ENCODE measurements at places on chromosomes 3 and 15.
A peak's percentile ranks its signal among the peaks of the same experiment; 100 is the strongest.

DNA sequence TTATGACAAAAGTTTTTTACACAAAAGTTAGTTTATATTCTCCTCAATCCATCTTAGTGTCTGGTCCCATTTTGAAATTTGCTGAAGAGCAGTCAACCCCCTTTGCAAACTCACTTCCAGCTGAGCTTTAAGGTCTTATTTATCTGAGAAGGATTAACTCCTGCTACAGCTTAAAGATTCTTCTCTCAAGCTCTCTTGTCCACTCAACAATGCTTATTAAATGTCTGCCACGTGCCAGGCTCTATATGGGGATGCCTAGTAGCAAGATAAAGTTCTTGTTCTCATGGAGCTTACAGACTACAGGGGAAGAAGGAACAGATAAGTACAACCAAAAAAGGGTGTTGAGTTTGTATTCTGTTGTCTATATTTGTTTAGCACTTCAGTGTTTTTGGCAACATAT, 18.7 kb downstream of the TMPRSS7 start:
- DNase-seq = no peak

- no peak for DNase-seq
Measured at GRCh38 chr3:79761441-79761840, 6.4 kb downstream of the ROBO1 start.

- DNase-seq = no peak
Measured at GRCh38 chr3:67033079-67033478, 35.0 kb downstream of the KBTBD8 start.

- DNase-seq = peak; percentile 93
Measured at GRCh38 chr3:64163755-64164148, 61.5 kb downstream of the PRICKLE2 start.

DNA sequence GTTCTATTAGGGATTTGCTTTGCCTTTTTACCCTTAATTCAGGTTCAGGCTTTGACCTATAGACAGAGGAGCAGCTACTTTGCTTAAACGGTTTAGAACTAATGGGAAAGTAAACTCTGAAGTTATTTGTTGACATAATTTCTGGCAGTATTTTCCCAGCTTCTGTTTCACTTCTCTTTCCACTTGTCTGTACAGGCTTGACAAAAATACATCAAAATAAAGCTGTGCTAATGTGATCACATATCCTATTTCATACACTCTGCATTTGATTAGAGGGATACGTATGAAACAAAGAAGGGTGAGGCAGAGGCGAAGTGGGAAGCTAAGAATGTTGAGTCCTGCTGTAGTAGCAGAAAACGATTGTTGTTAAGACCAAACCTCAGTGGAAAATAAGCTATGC, 389.1 kb upstream of the RARB start:
- no peak for DNase-seq

- no peak for DNase-seq
Measured at GRCh38 chr3:183307749-183308148, 54.7 kb downstream of the B3GNT5 start.

DNA sequence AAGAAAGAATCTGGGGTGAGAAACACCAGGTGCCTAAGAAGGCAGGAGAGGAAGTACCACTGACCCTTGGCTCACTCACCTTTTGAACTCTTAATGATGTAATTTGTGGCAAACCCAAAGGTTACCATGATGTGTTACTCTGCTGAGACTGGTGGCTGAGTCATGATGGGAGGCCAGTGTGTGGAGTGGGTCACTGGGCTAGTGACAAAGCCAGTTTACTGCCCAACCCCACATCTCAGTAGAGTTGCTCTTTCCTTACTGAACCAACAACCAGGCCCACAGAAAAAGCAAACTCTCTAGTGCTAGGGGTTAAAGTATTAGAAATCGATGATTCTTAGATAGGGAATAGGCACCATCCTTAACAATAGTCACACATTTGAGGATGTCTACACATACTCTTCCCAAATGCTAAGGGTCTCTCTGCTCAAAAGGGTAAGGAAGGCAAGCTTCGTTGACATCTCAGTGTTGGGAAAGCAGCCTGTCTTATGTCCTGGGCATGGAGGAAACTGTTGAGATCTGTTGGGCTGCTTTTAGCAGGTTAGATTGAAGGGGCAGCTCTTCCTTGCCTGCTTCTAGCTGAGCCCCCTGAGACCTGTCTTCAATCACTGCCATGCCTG, 3.1 kb downstream of the RBP2 start:
- no peak for DNase-seq

- no peak for DNase-seq
Measured at GRCh38 chr15:95409211-95409610, 921.3 kb upstream of the NR2F2 start.

DNA sequence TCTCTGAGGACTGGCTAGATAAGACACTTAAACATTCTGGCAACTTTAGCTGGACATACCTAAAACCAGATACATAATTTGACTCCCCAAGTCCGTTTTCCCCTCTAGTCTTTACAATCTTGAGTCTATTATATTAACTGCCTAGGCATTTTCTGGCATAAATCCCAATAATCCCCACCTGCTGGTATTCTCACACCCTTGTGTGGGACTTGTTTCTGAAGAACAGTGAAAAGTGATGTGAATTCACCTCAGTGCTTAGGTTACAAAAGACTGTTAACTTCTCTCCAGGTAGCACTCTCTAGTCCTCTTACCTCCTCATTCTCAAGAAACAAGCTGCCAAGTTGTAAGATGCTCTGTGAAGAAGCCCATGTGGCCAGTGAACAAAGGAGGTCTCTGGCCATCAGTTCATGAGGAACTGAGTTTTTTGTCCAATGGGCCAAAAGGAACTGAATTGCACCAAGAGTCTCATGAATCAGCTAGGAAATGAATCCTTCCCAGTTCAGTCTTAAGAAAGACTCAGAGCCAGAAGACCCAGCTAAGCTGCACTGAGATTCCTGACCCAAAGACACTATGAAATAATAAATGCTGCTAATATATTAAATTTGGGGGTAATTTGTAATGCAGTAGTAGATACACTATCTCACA, 4.1 kb downstream of the OSBPL11 start:
- DNase-seq = no peak

- no peak for DNase-seq
Measured at GRCh38 chr15:88994286-88994685, 81.1 kb upstream of the MFGE8 start.

GRCh38 chr3:30140356-30141075, 465.9 kb upstream of the TGFBR2 start:
- no peak for DNase-seq

- DNase-seq = no peak
Measured at GRCh38 chr15:39860200-39860599, 59.9 kb downstream of the GPR176 start.

DNA sequence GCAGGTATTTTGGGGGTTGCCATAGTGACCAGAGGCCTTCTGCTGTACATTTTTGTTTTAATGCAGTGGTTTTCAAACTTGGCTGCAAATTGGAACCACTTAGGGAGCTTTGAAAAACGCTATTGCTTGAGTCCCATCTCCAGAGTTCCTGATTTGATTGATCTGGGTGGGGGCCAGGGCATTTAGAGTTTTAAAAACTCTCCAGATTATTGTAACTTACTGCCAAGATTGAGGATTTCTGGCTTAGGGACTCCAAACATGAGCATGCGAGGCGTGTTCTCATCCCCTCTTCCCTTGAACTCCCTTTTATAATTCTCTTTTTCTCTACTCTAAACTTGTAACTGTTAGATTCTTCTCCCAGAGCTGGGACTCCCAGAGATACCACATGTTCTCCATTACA, 340.8 kb upstream of the SUCLG2 start:
- DNase-seq = no peak

- no peak for DNase-seq
Measured at GRCh38 chr3:3551981-3552380, 247.2 kb upstream of the LRRN1 start.

GRCh38 chr3:7504886-7505775, 644.2 kb downstream of the GRM7 start:
- peak; percentile 8 for DNase-seq

GRCh38 chr3:157042226-157042625, 117.7 kb downstream of the CCNL1 start:
- no peak for DNase-seq

GRCh38 chr3:51860703-51861665, at the start of gene IQCF2:
TSS of gene IQCF2 (plus strand) at chr3:51861615. CDS start at chr3:51861667, 52 bp downstream.
- no peak for DNase-seq

DNA sequence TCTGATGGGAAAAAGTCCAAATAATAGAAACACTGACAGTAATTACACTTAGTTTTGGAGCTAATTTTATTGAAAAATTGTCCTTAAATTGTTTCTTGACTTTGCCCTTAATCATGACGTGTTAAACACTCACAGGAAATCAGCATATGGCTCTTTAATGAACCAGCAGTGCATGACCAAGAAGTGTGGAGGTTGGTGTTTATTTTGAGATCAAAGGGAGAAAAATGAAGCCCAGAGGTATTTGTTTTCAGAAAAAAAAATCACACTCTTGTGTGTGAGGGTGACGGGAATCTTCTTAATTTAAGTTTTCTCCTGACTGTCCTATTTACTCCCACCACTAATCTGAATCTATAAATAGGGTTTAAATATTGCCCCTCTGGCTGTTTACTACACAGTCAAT, 28.8 kb upstream of the SYNM start:
- DNase-seq = no peak

GRCh38 chr3:124467980-124468902, 262.0 kb upstream of the UMPS start:
- peak; percentile 17 for DNase-seq

DNA sequence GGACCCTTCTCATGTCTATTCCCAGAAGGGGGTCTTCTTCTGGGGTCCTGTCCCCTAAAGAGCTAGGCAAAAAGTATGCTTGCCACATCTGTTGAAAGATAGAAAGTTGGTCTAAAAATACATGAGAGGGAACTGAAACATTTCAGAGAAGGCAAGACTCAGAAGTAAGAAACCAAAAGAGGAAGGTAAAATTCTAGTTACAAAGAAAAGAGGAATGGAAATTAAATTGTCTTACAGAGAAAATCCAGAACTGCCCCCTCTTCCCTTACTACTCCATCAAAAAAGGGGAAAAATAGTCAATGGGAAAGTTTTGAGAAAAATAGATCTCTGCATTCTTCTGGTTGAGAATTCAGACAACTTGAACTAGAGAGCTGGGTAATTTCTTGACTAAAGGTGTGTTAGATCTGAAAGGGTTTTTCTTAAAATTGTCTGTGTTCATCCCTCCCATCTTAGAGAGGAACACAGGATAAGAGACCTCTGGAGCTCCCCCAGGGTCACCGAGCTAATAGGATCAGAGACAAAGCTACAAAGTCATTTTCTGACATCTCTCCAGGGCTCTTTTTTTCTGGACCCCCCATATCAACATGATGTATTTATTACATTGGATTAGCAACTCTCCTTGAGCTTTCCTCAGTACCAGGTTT, 32.3 kb upstream of the CCR2 start:
- DNase-seq = no peak

DNA sequence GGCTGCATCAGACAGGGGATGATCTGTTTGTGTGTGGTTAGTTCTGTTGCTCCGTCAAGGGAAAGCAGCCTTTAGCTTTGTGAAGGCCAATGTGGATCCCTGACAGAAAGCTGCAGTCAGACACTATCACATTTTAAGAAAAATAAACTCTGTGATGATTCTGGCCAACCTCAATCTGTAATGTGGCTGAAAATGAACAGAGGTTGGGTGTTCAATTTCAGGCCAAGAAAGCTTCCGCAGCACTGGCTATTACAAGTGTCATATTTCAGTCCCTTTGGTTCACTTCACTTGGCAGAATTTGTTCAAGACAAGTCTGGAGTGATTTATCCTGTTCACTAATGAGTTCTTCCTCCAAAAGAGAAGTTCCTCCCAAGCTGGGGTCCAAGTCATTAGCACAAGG, 571.8 kb upstream of the IL12A start:
- DNase-seq = no peak

DNA sequence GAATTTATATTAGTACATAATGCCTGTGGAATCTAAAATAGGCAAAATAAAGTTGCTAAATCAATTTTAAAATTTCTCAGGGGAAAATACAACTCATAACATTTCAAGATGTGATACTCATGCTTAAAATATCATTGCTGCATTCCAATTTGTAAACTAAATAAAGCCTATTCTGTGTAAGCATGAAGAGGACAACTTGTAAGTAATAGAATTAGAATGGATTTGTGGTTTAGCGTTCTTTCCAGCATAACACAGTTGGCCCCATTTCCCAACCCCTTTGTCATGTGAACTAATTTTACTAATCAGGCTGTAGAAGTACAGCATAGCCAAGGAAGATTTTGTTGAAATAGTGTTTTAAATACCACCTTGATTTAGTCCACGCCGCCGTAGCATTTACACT, 437.2 kb downstream of the SI start:
- DNase-seq = peak; percentile 5

DNA sequence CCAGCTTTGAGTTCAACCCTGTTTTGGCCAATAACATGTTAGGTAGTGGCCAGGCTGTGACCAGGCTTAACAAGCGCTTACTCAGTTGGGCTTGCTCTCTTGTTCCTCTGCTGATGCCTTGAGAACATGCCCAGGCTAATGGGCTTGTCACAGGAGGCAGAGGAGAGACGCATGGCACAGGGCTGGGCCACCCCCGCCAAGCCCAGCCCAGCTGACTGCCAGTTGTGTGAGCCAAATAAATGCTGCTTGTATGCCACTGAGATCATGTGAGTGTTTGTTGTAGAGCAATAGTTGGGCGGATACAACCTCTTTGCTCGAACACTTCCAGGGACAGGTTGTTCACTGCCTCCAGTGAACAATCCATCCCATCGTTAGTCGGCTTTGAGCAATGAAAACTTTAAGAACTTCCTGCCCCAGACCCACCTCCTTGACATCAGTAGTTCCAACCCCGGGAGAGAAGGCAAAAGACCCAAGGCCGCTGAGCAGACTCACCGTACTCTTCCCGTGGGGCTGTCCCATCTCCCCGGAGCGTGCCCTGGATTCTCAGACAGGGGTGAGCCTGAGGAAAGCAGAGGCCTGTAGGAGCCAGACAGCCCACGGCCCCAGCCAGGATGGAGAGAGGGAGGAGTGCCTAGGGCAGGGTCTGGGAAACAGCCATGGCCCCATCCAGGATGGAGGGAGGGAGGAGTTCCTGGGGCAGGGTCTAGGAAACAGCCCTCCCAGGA, 4.1 kb downstream of the PLA2G4F start:
- no peak for DNase-seq

- no peak for DNase-seq
Measured at GRCh38 chr3:53721187-53722119, 124.8 kb downstream of the CHDH start.

- DNase-seq = no peak
Measured at GRCh38 chr3:49629866-49630265, 44.3 kb upstream of the APEH start.

DNA sequence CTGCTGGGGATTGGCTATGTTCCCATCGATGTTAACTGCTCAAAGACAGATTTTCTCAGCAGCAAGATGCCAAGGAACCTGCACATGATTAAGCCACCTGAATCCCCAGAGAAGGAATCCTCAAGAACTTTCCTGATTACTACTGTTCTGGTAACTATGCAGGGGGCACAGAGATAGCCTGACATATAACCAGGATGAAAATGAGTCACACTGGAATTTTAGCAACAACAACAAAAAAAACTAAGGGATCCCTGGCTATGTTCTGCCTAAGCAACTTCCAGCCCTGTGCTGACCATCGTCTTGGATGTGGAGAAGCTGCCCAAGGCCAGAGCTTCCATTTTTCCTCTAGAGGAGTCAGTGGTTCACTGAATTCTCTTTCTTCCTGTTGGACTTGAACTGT, 13.8 kb downstream of the RIOX2 start:
- no peak for DNase-seq

Measured in fibroblast of skin of left quadriceps (primary cell).